ENCODE measurements at places on chromosomes 6 and 20. TPM values are rescaled to one million over a fixed set of nuclear protein-coding genes. Genes with fewer than 3 reads are reported as not detected.

GRCh38 chr6:111993342-111993741, 60.6 kb upstream of the CCN6 start:
- no peak for DNase-seq

GRCh38 chr6:106509420-106510089, 119.7 kb downstream of the RTN4IP1 start:
- no peak for DNase-seq

- no peak for DNase-seq
These were observed 21.9 kb upstream of the C6orf62 start for GRCh38 chr6:24740861-24741260.

The ZBTB22 gene
- total RNA-seq = 28.8 TPM

- DNase-seq = no peak
These were observed 17.0 kb upstream of the CLDN20 start for GRCh38 chr6:155246825-155247224.

- no peak for DNase-seq
These were observed 247.8 kb downstream of the BTBD9 start for GRCh38 chr6:38391626-38392579.

The MRS2 gene
- total RNA-seq = 41.3 TPM

DNA sequence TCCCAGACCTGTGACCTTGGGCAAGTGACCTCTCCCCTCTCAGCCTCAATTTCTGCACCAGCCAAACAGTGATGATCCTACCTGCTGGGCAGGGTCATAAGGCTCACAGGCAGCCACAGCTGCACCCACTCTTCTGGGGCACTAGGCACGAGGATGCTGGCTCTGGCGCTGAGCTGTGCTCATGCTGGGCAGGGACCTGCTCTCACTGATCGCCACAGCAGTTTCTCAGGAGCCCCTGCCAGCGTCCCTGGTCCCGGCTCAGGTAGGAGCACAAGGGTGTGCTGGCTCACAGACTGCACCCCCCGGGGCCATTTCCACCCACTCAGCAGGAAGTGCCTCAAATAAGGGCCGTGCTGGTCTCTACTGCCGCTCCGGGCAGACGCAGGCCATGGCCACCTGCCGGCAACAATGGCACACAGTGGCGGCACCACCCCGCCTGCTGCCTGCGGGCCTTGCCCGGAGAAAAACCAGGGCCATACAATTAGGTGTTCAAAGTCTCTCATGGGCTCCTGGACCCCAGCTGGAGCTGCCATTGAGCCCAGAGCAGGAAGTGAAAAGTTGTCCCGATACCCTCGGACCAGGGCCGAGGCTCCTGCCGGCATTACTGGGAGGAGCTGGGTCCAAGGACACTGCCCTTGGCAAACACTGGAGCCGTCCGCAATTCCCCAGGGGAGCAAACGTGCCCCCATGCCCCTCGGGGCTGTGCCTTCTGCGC, 4.6 kb upstream of the CABLES2 start:
- DNase-seq = no peak

GRCh38 chr6:42075159-42075838, 25.0 kb downstream of the TAF8 start:
- DNase-seq = peak; percentile 77

The THBD gene
- 39.6 TPM for total RNA-seq

DNA sequence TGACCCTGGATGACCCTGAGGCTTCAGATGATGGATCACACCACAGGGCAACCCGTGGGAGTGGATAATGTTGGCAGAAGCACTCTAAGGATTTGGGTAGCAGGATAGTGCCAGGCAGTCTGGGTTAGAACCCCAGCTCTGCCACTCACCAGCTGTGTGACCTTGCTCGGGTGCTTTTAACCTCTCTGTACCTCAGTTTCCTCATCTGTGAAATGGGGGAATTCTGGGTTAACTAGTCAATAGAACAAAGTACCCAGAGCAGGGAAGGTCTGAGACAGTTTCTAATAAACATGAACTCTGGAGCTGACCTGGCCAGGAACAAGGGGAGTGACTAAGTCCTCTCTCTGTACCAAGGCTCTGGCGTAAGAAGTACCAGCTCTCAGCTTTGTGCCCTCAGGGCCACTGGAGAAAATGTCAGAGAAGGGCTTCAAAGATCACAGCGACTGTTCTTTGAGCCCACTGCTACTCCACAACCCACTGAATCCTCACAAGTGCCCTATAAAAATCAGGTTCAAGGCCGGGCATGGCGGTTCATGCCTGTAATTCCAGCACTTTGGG, 14.7 kb upstream of the NOL4L start:
- peak; percentile 36 for DNase-seq

Measured in adrenal gland (tissue), 19 donors.